SHP77 treated with DMSO at 0.1 percent for 48 hours (cell line): ENCODE measurements at places on chromosomes 11 and 22.

- no peak for DNase-seq
Measured at GRCh38 chr22:19929586-19930550, 11.7 kb upstream of the COMT start.

DNA sequence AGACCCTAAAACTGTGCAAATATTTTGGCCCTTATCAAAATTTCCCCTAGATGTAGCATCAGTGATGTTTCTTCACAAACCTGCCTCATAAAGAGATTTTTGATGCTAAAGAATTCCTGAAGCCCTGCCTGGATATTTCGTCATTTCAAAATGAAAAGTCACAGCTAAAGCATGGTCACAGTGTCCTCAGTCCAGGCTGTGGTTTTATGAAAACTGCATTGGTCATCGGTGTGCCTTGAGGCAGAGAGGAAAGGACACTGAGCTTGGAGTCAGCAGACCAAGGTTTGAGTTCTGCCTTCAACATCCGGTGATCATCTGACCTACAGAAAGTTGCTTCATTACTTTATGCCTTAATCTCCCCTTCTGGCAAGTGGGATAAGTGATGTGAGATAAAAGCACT, 34.8 kb upstream of the ALKBH3 start:
- no peak for DNase-seq

DNA sequence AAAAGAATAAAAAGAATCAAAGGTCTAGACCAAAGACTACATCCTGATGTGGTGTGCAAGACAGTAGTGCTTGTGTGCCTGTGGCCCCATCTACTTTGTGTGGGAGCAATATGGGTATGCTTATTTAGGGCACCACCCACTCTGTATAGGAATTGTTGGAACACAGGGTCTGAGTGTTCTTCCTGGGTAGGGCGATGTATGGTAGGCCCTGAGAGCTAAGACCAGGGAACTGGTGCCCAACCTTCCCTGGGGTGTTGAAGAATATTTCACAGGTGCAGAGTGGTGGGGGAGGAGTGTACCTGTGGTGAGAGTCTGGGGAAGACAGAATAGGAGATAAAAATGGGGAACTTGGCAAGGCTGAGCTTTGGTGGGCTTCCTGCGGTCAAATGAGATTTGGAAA, 41.9 kb downstream of the MICAL2 start:
- no peak for DNase-seq

- no peak for DNase-seq
Measured at GRCh38 chr11:69974528-69974927, 103.6 kb upstream of the ANO1 start.

GRCh38 chr11:11070976-11071375, 213.1 kb upstream of the ZBED5 start:
- no peak for DNase-seq

DNA sequence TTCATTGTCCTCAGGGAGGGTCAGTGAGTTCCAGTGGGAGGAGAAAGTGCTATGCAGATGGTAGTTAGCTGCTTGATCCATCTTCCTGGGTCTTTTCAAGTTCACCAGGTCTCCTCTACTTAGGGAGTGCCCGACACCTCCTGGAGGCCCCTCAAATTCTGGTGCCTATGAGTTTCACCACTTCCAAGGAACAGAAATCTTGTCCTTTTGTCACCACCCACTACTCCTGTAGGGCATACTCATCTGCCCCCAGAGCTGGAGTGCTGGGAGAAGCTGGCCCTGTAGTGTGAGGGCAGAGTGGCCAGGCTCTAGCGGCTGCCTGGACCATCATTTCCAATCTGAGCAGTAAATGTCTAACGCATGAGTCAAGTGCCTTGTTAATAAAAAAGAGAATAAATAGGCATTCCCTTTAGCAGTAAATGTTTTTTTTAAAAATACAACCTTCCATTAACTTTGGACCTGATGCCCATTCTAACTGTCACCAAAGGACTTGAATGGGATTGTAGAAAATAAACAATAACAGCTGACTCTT, 12.5 kb downstream of the IRAG1 start:
- no peak for DNase-seq

GRCh38 chr11:84430661-84431060, 1144.5 kb upstream of the CCDC90B start:
- DNase-seq = peak; percentile 39

- DNase-seq = no peak
Measured at GRCh38 chr11:26478710-26479109, 93.4 kb downstream of the MUC15 start.

- DNase-seq = no peak
Measured at GRCh38 chr11:5536482-5536881, 11.9 kb downstream of the OR52H1 start.

DNA sequence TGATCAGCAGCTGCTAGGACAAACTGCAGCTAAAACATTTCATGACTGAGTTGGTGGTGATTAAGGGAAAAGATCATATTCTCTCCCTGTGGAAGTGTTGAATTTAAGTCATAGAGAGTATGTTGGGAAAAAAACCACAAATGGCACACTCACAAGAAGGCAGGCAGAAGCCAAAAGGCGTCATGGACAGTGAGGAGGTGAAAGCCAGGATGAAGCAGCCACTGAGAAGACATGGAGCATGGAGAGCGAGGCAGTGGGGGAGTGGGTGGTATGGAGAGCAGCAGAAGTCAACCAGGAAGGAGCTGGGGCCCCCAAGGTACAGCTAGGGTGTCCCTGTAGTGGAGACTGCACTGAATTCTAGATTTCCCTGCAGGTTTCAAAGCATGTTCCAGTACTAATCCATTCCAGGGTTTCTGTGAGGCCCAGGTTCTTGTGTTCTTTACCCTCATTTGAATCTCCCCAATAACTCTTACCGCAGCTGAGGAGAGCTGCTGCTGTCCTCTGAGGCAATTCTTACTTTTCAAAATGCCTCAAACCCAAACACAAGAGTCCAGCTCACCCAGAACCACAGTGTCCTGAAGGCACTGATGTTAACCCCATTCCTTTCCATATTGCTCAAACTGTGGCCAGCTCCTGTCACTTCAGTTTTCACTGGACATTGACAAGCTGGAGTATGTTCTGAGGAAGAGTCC, 191.8 kb upstream of the E2F8 start:
- DNase-seq = no peak

DNA sequence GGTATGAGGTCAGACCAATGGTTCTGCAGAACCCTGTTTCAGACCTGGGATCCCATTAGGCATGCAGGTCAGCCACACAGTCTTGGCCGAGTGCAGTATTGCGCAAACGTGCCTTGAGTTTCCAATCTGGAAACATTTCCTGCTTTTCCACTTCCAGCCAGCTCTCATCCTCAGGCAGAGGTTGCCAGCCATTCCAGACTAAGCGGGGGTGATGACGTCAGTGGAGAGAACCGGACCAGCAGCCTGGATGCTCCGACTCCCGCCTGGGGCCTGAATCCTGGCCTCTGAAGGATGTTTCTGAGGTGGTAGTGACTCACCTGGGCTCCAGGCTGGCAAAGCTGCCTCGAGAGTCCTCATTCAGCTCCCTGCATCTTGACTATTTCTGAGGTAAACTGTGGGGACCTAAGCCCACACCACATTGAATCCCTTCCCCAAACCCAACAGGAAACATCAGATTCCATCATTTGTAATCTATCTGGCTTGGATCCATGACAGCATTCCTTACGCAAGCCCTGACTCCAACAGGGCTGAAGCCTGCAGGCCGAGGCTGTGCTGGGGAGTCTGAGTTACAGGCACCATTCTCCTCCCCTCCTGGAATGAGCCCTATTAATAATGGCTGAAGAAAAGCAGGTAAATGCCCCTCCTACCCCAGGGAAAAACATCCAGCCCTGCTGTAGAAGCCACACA, 83.0 kb downstream of the ABTB2 start:
- peak; percentile 21 for DNase-seq

- DNase-seq = no peak
Measured at GRCh38 chr11:78647266-78647915, 72.7 kb upstream of the NARS2 start.

GRCh38 chr22:27467711-27468110, 333.8 kb downstream of the MN1 start:
- DNase-seq = no peak

GRCh38 chr11:66183494-66184048, 84.9 kb upstream of the RAB1B start:
- DNase-seq = no peak

DNA sequence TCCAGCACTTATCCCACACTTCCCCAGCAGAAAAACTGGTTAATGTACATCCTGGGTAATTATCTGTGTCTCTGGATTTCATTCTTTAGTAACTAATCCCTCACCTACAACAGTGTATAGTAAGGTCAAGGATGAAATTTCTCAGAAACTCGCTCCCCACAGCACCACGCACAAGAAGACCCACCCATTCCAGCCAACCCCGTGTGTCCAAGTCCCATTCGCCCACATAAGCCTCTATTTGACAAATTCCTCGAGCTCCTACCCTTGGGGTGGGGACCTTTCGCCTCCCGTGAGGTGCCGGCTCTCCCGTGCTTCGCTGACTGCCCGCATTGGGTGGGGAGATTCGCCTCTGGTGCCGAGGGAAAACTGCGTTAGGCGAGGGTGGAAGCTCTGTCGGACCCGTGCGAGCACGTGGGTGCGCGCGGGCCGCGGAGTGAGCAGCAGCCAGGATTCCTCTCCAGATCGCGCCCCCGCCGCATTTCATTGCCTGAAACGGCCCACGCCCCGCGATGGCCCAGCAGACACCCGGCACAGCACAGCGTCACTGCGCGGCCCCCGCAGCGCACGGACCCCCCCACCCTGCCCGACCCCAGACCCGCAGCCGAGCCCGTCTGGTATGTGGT, 866 bp downstream of the EXPH5 start:
- no peak for DNase-seq

- DNase-seq = no peak
Measured at GRCh38 chr11:116353589-116353988, 419.2 kb downstream of the BUD13 start.

- DNase-seq = no peak
Measured at GRCh38 chr11:130313383-130314183, 1.1 kb downstream of the ZBTB44 start.

GRCh38 chr11:16265022-16265421, 91.3 kb downstream of the SOX6 start:
- no peak for DNase-seq

DNA sequence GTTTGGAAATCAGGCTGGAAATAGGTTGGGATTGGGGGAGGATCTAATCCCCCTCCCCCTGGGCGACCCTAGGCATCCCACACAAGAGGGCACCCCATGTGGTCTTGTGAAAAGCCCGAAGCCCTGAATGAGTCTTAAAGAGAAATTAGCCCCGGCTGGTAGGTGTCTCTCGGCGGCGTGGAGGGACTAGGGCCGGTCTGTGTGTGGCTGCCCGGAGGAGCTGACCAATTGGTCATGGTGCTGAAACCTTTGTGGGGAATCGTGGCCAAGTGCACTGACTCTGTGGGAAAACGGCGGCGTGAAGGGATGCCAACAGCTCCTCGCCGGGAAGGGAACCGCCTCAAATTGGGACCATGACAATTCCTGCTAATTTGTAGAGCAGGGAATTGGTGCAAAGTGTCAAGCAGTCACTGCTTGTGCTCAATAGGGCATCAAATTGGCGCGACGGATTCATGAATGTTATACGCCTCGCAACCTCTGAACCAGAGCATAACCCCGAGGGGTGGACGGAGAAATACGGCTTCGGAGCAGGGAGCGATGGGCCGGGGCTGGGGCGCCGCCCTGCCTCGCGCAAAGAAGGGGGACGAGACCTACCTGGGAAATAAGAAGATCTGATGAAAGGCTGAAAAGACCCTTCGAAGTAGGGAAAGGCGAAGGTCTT, 1.5 kb downstream of the DBX1 start:
- no peak for DNase-seq

DNA sequence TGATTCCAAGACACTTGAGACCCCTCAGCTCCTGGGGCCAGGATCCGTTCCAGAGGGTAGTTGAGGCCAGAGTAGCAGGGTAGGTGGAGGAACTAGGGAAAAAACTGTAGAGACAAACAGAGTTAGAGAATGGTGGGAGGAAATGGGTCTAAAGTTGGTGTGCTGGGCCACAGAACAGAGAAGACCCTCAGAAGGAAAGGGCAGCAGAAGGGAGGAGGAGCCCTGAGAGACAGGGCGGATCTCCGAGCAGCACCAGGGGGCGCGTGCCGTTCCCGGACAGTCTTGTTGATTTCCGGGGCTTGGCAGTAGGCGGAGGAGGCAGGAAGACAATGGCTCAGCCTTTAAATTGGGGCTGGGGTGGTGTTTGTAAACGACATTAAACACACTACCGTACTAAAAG, 2.4 kb upstream of the CECR2 start:
- no peak for DNase-seq

DNA sequence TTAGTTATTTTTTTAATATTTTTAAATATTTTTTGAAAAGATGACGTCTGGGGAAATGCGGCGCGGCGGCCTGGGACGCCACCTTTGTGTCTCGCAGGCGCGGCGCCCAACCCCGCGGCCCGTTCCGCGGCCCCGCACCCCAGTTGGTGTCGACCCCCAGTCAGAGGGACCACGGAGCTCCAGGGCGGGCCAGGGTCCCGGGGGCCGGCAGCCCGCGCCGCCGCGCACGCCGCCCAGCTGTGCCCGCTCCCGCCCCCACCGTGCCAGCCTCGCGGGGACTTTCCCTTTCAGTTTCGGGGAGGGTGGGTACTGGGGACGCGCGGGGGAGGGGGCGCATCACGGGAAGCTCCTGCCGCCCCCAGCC, 1.6 kb downstream of the CCND1 start:
- DNase-seq = no peak

DNA sequence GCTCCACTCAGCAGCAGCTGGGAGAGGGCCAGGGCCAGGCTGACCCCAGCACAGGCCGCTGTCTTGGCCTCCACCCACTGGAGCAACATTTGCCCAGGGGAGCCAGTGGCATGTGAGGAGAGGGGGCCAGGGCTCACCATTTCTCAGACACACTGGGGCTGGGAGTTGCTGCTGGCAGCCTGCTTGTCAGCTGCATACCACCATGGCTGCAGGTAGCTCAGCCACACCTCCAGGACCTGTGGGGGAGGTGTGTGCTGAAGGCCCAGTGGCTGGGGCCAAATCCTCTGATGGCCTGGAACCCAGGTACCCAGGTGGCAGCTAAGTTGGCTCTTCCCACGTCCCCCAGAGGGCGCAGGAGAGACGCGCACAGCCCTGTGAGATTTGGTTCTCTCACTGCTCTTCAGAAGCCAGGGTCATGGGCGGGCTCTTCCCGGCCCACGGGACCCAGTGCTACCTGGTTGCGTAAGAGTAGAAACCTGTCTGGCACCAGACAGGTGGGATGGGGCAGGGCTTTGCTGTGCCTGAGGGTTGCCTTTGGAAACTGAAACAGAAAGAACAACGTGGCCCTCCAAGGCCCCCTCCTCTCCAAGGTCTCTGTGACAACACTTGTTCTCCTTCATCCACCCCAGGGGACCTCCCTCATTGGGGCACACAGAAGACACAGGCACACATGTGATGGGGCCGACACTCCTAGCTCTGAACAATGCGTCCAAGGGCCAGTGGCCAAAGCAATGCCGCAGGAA, 98.8 kb downstream of the MED15 start:
- peak; percentile 8 for DNase-seq

GRCh38 chr11:123597859-123598258, 56.6 kb downstream of the SCN3B start:
- DNase-seq = no peak

GRCh38 chr11:104853276-104853675, 45.0 kb downstream of the CASP12 start:
- no peak for DNase-seq

- no peak for DNase-seq
Measured at GRCh38 chr11:17748761-17749721, 14.5 kb downstream of the KCNC1 start.

GRCh38 chr11:8167796-8168195, 1.0 kb downstream of the RIC3 start:
- DNase-seq = no peak

GRCh38 chr22:36452250-36452977, 29.0 kb downstream of the TXN2 start:
- no peak for DNase-seq
